ENCODE measurements at places on chromosomes 5 and 9.

- peak; percentile 32 for DNase-seq
Observed at GRCh38 chr5:149400304-149400703, 21.2 kb upstream of the IL17B start.

DNA sequence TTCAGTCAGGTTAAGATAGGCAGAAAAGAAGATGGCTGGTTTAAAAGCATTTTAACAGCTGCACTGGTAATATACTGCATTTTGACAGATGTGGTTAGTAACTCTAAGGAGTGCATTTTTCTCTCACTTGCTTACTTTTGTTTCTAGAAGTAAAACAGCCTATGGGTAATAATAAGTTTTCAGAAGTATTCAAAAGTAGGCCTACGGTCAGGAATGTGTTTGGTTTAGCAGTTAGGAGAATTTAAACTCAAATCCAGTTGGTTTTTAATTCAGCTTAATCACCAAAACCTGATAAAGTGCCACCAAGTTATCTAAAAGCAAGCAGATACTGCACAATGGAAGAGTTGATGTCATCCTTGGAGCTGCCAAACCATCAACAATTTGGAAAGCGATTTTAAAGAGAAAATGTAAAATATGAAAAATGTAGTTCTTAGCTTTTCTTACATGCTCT, 160.3 kb downstream of the ARSB start:
- DNase-seq = peak; percentile 75

DNA sequence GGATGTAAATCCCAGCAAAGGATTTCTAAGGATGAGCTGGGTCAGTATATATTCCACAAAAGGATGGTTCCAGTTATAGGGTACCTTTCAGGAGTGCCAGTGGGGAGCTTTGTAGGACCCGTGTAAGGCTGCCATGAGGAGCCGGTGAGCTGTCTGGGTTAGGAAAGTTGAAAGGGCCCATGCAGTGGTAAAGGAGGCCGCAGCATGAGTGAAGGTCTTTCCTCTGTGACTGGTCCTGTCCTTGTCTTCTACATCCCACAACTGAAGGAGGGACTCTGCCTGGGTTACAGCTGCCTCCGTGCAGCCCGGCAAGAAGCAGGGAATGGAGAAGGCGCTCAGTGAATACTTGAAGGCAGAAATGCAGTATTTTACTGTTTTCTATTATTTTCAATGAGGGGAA, 58.9 kb downstream of the HSPA4 start:
- no peak for DNase-seq

DNA sequence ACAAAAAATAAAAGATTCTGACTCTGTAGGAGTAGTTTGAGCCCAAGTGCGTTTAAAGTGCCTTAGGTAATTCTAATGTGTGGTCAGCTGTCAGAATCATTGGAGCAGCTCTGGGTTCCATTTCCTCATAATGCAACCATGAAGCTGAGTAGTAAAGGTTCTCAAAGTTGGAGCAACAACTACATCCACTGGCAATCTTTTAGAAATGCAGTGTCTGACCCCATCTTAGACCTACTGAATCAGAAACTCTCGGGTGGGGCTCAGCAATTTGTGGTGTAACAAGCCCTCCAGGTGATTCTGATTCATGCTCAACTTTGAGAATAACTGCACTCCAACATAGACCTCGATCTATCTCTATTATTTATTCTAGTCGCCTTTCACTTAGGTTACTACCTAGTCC, 7.6 kb upstream of the ALDH1A1 start:
- no peak for DNase-seq

DNA sequence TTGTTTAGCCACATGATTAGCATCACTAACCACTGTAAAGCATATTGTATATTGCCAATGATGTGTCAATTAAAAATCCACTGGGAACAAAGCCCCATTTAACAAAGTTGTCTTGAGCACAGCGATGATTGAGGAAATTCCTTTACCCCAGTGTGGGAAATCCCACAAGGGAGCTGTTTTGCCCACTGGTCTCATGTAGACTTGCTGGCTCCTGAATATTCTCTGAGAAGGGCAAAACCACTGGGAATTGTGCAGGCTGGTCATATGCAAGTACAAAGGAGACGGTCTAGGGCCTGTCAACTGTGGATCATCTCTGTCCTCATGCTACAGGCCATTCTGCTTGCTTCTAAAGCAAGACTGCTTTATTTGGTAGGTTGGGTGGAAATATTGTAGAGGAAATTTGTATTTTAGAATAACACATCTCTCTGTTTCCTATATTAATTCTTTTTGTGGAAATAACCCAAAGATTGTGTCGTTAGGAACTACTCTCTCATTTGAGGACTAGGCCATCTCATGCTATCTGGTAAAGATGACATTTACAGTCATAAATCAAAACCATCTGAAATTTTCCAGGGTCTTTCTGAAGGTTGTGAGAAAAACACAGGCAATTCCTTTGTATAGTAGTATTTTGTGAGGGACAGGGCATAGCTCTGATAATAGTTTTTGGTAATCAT, 60.2 kb downstream of the PARP8 start:
- no peak for DNase-seq

GRCh38 chr5:14028188-14028587, 83.7 kb upstream of the DNAH5 start:
- no peak for DNase-seq

- no peak for DNase-seq
Observed at GRCh38 chr9:138104251-138105122, 226.9 kb downstream of the CACNA1B start.

- DNase-seq = no peak
Observed at GRCh38 chr5:19927919-19928318, 60.1 kb downstream of the CDH18 start.

DNA sequence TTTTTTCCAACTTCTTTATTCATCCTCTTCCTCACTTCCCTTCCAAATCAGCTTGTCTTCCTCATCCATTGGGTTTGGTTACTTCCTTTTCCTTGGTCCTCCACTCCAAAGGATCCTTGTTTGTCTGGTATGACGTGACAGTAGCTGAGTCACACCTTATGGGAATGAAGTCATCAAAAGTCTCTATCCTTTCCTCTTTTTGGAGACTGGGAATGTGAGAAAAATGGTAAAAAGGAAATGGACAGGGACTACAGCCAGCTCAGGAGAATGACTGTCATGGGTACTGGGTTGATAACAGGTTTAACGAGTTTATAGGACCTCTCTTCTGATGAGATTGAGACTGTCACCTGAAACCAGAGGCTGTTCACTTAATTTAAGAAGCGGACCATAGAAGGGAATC, 76.2 kb upstream of the MYO10 start:
- peak; percentile 57 for DNase-seq

Measured in LHCN-M2 (cell line).